CD4-positive, alpha-beta T cell treated with Interferon alpha-2 for 1 hour (primary cell): ENCODE measurements at places on chromosomes 1 and 21.

DNA sequence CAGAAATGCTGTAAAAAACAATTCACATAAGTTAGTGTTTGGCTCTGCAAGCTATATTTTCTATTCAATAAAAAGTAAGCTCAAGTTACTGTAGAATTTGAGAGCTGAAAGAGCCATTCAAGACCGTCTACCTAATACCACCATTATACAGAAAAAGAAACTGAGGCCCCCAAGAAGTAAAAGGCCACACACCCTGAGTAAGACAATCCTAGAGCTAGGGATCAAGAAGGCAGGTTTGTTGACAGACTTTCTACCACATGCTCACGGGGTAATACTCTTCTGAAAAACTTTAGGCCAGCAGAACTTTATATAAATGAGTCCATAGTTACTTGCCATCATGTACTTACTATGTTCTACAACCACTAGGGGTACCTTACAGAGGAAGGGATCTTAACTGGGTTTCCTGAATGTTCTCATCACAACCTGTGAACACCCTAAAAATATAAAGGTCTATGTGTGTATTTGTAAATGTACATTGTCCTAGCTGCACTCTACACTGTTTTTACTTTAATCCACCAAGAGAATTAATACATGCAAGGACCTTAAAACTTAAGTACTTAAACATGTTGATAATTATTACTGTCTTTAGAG lies 2.7 kb downstream of the PSMG1 start:
- peak; percentile 29 for DNase-seq

DNA sequence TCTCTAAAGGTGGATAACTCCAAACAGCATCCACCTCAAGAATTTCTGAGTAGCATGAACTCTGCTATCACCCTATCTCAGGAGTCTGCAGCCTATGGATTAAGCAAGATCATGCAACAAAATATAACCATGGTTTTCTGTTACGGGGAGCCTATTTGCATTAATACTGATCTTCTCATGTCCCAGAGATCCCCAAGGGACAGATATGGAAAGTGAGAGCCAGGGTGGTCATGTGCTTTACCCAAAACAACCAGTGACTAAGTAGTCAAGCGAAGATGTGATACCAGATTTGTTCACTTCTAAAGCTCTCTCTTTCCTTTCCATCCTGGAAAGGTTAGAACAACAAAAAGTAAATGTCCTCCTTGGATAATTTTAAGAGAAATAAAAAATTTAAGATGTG lies 125.1 kb downstream of the PRRX1 start:
- no peak for DNase-seq

GRCh38 chr1:10639775-10640578 lies 156.5 kb downstream of the CASZ1 start:
- no peak for DNase-seq

DNA sequence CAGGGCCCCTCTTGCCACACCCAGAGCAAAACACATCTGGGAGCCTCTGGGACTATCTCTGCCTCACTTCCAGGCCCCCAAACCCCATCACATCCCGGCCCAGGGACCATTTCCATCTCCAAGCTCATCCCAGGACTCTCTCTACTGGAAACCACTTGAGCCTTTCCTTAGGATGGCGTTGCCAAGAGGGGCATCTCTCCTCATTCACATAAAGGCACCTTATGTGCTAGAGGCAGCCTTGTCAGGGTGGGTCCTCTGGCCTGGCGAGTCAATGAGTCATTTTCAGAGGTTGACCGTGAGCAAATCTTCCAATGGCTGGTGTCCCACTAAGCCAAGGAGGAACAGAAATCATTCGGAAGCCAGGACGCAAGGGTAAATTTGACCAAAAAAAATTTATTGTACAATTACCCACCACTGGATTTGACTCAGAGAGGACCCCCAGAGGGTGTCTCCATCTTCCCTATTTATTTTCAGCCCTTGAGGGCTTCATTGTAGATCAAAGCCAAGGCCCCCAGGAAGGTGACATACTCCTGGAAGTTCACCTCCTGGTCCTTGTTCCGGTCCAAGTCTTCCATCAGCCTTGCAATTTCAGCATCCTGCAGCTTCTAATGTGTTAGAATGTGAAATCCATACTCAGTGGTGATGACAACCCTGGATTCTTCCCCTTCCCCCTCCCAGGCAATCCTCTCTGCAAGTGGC lies 1.4 kb downstream of the S100A6 start:
- DNase-seq = no peak

GRCh38 chr1:153912349-153912748 lies 10.4 kb downstream of the GATAD2B start:
- DNase-seq = no peak

DNA sequence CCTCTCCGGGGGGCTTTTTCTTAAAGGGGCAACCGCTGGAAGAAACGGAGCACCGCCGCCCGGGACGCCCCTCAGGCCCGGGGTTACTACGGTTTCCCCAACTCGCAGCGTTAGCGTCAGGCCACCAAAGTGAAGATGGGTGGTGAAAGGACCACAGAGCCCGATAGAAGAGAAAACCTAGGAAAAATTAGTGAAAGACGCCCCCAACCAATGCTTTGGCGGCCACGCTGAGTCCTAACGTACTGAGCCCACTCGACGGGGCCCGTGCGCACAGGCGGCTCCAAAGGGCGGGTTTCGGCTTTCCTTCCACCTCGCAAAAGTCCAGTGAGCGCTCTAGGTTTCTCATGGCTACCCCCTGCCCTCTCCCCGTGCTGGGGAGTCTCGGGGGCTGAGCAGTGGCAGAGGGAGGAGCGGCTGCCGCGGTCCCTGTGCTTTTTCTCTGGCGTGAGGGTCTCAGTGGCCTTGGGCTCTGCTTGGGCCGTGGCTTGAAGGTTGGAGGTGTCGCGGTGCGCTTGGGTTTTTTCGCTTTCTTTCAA lies 12.2 kb upstream of the SPEN start:
- DNase-seq = no peak

GRCh38 chr1:243432136-243432535 lies 176.3 kb downstream of the SDCCAG8 start:
- DNase-seq = no peak

DNA sequence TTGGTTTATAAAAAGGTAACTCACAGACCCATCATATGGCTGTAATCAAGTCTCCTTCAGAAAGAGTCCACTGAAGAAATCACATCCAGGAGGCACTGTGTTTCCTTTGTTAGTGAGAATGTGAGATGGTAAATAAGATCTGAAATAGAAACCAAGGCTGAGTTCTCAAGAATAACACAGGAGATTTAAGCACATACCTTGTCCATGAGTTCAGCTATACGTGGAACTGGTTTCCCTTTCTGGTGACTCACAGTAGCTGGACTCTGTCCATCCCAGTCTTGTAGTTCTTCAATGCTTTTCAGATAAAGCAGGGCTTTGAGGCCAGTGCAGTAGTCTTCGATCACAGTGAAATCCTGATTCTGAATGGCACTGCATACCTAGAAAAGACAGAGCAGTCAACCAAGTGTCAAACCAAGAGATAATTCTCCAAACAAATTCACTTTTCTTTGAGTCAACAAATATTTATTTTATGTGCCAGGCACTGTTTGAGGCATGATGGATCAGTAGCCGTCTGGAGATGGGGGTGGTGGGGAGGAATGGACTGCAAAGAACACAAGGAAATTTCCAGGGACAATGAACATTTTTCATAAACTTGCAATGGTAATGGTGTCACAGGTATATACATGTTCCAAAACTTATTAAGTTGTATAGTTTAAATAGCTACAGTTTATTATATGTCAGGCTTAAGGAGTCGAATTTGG lies 471.4 kb downstream of the PTBP2 start:
- DNase-seq = no peak

GRCh38 chr1:97190326-97190725 lies 468.7 kb downstream of the PTBP2 start:
- DNase-seq = no peak

- DNase-seq = no peak
Observed at GRCh38 chr1:46484783-46485490, 4.7 kb upstream of the DMBX1 start.

DNA sequence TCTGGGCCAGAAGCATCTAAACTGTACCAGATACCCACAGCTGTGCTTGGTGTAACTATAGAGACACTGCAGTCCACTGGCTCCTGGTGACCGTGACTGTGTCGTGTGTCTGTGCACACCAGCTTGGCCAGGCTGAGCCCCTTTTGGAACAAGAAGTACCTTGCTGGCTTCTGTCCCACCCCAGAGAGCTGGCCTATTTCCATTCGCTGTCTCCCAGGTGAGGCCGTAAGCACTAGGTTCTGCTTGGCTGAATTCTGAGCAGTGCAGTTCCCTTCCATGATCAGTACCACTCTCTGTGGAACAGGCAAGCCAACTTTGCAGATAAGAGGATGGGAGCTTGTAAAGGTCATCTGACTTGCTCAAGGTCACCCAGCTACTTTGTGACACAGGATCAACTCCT lies 119.9 kb upstream of the DNAH14 start:
- DNase-seq = no peak
